Cardiac fibroblast (primary cell): ENCODE measurements at places on chromosomes 6 and 20.

DNA sequence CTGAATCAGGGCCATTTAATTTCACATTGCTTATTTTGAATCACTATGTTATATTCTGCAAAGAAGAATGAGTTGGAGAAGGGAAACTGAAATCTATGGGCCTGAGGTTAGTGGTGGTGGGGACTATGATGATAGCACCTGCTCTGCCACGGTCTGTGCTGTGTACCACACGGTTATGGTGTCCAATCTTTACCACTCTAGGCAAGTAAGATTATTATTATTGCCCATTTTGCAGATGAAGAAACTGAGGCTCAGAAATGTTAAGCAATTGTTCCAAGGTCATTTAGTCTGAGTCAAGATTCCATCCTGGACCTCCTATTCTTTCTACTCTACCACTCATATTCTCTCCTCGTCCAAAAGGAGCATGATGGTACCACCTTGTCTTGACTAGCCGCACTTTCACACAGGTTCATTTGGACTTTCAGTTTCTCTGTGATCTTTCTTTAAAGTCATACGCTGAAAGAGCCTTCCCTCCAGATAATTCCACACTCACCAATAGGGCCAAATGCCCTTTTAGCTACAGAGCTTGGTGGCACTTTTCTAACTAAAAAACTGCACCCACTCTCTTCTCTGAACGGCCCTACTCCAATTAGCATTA is 56.2 kb downstream of the GFOD1 start:
- DNase-seq: no peak

GRCh38 chr20:23114018-23114417 is 27.9 kb upstream of the CD93 start:
- no peak for DNase-seq

DNA sequence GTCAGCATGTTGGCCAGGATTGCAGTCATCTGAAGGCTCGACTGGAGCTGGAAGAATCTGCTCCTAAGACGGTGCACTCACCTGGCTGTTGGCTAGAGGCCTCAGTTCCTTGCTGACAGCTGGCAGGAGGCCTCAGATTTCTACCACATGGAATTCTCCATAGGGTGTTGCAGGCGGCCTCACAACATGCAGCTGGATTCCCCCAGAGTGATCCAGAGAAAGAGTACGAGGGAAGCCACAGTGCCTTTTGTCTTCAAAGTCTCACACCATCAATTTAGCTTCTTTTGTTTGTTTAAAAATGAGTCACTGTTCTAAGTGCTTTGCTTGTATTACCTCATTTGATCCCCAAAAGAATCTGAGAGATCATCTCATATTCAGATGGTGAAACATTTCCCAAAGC is 65.5 kb upstream of the FYN start:
- DNase-seq: peak; percentile 83

- no peak for DNase-seq
Measured at GRCh38 chr6:10175362-10175761, 239.5 kb downstream of the TFAP2A start.

- DNase-seq: no peak
Measured at GRCh38 chr20:43800186-43800585, 73.4 kb upstream of the GTSF1L start.

GRCh38 chr6:148559848-148560433 is 186.9 kb upstream of the UST start:
- DNase-seq: peak; percentile 77

- peak; percentile 85 for DNase-seq
Measured at GRCh38 chr20:58891086-58891717, 38.7 kb downstream of the GNAS start.

DNA sequence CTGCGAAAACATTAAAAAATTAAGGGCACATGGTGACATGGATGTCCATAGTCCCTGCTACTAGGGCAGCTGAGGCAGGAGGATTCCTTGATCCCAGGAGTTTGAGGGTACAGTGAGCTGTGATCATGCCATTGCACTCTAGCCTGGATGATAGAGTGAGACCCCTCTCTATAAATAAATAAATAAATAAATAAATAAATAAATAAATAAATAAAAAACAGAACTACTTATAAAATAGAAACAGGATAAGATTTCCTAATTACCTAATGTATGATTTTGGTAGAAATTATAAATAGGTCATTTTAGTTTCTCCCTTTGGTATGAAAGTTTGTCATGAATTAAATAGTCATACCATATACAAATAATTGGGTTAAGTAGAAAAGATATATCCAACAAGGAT is 916.2 kb downstream of the GRIK2 start:
- DNase-seq: no peak

DNA sequence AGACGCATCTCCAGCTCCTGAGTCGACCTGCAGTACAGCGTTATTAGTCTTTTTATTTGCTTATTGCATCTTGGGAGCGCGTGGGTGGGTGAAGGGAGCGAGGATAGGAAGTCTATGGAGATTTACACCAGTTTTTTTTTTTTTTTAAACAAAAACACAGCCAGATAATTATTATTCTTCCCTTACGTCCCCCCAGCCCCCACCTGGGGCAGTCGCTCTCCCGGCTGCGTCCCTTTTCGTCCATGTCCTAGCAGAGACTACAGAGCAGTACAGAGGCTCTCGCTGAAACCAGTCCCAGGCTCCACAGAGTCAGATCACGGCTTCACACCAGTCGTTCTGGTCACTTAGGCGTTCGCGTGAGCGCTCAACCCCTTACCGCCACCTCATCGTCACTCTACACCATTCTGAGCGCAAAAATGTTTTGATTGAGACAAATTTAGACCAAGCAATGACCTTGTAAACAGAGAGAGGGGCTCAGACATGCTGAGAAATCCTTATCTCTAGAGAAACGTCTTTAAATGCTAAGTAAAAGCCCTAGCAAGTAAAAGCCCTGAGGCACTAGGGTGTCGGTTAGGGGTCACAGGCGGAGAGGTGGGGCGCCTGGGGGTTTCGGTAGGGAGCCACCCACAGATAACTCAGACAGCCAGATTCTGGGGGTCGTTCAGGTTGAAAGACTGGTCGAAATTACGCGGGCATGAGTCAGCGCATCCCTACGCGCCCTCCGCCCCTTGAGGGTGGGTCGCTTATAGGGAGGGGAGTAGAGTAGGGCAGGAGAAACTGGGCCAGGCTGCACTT is 975 bp upstream of the PPT2 start:
- DNase-seq: peak; percentile 43

DNA sequence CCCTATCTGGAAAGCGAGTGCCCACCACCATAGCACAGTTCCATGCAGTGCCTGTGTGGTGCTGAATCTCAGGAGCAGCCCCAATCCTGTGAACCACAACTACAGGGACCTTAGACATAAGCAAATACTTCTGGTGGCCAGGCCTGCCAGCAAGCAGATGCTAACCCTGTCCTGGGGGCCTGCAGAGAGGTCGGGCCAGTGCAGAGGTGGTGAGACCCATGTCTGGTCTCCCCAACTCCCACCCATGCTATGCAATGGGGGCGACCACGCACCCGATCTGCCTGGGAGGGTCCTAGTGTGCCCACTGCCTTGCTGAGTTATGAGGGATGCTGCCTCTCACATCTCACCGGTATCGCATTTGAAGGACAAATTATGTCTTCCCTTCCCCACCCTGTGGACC is 151.6 kb upstream of the ZNF337 start:
- DNase-seq: no peak

GRCh38 chr6:14919038-14919670 is 326.7 kb upstream of the JARID2 start:
- DNase-seq: no peak
